Stimulated activated CD8-positive, alpha-beta memory T cell treated with anti-CD3 and anti-CD28 coated beads, Interleukin-7, amount 100 ng/mL, for 24 hours (primary cell): ENCODE measurements at places on chromosomes 16 and 17.

DNA sequence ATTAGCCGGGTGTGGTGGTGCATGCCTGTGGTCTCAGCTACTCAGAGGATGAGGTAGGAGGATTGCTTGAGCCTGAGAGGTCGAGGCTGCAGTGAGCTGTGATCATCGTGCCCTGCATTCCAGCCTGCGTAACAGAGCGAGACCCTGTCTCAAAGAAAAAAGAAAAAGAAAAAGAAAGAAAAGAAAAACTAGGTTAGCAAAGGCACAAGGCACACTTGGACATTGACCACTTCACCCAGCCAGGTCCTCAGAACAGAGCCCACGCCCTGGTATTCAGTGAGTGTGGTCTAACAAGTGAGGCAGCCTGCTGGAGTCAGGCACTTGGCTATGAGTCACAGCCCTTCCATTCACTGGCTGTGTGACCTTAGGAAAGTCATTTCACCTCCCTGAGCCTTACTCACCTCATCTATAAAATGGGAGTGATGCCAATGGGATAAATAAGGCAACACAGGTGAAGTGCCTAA is 10.4 kb downstream of the MILR1 start:
- no peak for DNase-seq

- no peak for DNase-seq
Measured at GRCh38 chr17:68737761-68738443, 136.7 kb upstream of the FAM20A start.

- no peak for DNase-seq
Measured at GRCh38 chr16:83738923-83739503, 68.8 kb upstream of the HSBP1 start.

GRCh38 chr16:57104706-57105105 is 12.3 kb downstream of the CPNE2 start:
- DNase-seq: no peak

GRCh38 chr16:69847643-69848042 is 85.5 kb downstream of the WWP2 start:
- DNase-seq: no peak

DNA sequence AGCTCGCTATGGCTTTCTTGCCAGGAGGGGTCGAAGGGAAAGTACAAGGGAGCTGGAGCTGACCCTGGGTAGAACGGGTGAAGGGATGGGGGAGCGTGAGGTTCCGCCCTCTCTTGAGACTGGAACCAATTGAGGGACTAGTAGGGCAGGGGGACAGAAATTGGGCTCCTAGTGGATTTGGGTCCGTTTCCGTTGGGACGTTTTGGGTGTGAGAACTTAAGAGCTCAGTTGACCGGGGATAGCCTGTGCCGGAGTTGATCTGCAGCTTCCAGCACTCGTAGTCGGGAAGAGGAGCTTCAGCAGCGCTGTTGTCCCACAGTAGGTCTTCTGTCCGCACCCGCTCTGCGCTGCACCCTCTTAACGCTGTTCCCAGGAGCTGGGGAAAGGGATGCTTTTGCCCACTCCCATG is 481 bp downstream of the CNTROB start:
- DNase-seq: no peak

GRCh38 chr17:43733956-43734355 is 24.6 kb downstream of the SOST start:
- DNase-seq: no peak

GRCh38 chr17:17710728-17711541 is 29.7 kb downstream of the RAI1 start:
- no peak for DNase-seq

DNA sequence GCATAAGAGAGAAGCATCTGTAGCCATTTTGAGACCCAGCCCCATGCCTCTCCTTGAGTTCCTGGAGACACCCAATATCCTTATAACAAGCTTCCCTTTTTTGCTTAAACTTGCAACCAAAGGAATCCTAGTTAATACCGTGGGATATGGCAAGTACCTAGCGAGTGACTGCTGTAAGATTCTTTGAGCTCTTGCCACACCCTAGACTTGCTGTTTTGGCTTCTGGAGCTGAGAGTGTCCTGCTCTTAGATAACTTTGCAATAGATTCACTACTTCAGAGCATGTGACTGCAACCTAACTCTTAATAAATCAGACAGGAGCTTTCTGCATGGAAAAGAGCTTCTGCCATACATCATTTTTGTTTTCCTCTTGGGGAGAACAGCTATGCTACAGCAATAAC is 58.3 kb downstream of the AKAP1 start:
- DNase-seq: no peak

- no peak for DNase-seq
Measured at GRCh38 chr17:44502598-44503146, 534 bp downstream of the GPATCH8 start.

GRCh38 chr17:78419970-78420815 is 41.7 kb downstream of the PGS1 start:
- DNase-seq: no peak

GRCh38 chr16:270381-271255 is 5.1 kb downstream of the RGS11 start:
- DNase-seq: no peak

GRCh38 chr17:20300436-20300934 is 166.9 kb downstream of the LGALS9B start:
- DNase-seq: no peak

DNA sequence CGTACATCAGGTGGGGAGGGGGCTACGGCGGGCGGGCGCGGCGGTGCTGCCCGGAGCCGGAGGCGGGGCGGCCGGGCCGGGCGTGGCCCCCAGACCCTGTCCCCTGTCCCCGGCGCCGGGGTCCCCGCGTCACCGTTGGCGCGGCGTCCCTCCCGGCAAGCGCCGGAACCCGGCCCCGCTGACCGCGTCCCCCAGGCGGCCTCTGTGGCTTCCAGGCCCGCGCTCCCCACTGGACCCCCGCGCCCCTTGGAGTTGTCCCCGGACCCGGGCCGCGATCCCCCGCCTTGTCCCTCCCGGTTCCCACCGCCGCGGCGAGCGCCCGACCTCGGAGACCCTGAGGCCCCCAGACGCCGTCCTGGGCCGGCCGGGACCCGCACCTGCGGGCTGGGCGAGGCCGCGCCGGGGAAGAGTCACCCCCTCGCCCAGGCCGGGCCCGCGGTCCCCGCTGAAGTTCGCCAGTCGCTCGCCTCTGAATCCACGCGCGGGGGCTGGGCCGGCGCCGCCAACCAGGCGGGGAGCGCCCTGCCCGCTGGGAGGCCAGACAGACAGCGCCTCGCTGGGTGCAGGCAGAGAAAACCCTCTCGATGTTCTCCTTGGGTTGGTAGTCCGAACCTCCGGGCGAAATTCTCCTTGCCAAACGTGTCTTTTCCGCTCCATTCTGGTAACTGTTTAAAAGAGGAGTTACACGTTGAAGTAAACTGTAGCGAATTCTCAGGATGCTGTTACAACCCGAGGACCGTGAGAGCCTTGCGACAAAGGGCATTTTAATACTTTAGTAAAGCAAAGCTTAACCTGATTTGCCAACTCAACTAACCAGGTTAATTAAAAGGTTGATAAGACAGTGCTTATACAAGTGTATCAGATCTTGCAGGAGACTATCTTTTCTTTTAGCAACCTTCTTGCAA is 761 bp downstream of the GAN start:
- peak; percentile 6 for DNase-seq

DNA sequence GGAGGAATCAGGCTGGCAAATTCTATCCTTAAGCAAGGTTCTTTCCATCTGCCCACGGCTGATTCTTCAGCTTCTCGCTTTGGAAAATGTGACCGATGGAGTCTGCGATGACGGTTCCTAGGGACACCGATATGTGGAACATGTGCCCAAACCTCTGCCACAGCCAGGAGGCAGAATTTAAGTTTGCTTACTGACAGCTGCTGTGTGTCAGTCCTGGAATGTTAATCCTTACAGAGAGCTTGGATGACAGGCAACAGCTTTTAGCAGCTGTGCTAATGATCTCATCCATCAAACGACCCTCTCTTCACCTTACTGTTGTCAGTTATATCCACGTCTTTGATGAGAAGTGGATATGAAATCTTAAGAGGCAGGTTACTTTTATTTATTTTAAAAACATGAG is 11.4 kb upstream of the MYH13 start:
- no peak for DNase-seq

- no peak for DNase-seq
Measured at GRCh38 chr17:37322106-37322505, 53.7 kb upstream of the C17orf78 start.

GRCh38 chr17:35213412-35213940 is 19.3 kb upstream of the SLC35G3 start:
- DNase-seq: no peak

DNA sequence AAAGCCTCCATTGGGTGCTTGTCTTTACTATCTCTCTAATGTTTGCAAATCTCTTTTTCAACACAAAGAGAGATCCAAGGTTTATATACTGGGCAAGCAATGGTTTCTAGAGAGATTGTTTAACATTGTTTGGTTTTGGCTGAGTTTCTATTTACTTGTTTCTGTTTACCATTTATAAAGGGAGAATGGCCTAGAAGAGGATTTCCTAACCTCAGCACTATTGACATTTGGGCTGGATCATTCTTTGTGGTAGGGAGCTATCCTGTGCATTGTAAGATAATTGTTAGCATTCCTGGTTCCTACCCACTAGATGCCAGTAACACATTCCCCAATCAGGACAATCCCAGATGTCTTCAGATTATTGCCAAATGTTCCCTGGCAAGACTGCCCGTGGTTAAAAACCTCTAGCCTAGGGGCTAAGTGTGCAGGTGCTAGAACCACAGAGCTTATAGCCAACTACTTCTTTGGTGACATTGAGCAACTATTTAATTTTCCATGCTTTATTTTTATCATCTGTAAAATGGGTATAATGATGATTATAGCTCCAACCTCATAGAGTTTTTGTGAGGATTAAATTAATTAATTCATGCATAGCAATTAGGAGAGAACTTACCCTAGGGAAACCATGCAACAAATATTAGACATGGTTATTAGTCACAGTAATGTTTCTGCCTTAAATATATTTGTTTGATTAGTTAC is 413.9 kb upstream of the MAF start:
- DNase-seq: no peak

GRCh38 chr17:30300818-30301217 is 9.1 kb upstream of the BLMH start:
- DNase-seq: no peak

- no peak for DNase-seq
Measured at GRCh38 chr17:2172077-2172851, 117.4 kb downstream of the HIC1 start.

- no peak for DNase-seq
Measured at GRCh38 chr16:53714205-53715022, 10.5 kb downstream of the FTO start.
